CD4-positive, alpha-beta T cell treated with Interleukin-6 for 4 hours (primary cell): ENCODE measurements at places on chromosomes 2 and 18.

DNA sequence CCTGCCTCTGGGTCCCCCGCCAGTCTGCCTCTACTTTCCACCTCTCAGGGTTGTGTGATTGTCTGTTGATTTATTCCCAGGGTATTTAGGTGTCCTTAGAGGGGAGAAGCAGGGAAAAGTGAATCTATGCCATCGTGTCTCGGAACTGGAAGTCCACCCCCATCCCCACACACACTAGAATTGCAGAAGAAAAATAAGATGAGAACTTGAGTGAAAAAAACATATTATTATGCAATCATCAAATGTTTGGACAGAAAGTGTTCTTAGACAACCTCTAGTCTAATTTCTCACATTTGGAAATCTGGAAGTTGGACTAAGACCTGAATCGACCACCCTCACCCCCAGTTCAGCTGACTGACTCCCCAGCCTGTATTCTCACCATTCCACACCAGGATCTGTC lies 14.1 kb upstream of the CASP8 start:
- DNase-seq: no peak

DNA sequence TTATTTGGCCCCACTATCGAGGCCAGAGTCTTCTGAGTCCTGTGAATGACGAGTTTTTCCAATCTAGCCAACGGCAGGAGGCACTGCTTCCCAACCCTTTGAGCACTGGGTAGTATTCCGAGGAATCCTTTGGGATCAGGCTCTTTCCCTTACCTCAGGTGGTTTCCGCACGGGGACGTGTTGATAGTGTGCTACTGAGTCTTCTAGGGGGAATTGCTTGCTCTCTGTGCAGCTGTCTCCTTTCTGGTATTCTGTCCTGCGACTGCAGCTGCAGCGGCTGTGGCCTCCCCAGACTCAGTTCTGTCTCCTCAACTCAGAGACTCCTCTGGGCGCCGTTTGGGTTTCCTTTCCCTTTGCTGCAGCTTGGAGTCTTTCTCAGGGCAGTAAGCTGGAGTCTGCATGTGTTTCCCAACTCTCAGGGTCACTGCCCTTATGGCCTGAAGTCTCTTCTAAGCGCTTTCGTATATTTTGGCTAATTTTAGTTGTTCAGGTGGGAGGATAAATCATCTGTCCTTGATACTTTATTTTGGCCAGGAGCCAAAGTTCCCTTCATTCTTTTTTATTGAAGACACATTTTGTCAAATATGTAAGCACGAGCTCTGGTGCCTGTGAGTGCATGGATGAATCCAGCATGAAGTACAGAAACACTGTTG lies 118.4 kb downstream of the MAP4K4 start:
- no peak for DNase-seq

- DNase-seq: peak; percentile 12
Measured at GRCh38 chr2:46239175-46239846, 57.9 kb upstream of the EPAS1 start.

- DNase-seq: no peak
Measured at GRCh38 chr2:38791744-38792143, 13.7 kb downstream of the GEMIN6 start.

DNA sequence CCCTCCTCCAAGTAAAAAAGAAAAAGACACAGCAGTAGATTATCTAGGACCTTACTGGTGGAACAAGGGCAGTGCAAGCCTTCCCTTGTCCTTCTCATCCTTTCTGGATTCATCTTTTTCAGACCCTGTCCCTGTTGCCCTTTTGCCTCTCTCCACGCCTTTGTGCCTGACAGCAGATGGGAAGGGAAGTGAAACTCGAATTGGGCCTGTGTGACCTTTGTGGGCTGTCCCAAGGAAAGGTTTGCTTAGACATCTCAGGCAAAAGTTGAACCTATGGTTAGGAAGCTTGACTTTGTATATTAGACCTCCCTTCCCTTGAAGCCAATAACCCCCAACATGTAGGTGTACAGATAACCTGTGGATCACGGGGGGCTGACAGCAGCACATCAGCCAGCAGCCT lies 185.3 kb downstream of the PRKCE start:
- DNase-seq: no peak

- DNase-seq: no peak
Measured at GRCh38 chr2:178213991-178214390, 19.7 kb downstream of the OSBPL6 start.

DNA sequence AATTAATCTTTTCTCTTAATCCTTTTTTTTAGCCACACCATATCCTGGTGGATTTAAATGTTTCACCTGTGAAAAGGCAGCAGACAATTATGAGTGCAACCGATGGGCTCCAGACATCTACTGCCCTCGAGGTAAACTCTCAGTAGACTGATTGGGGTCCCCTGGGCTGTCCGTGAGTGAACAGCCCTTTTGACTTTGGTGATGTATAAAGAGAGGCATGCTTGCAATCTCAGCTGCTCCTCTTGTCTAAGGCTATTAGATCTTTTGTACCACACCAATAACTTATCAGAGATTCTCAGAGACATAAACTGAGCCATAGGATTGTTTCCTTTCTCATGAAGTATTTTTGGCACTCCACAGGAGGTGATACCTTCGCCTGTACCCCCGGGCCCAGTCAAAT lies 118.6 kb downstream of the LYPD6 start:
- no peak for DNase-seq

GRCh38 chr2:202034249-202035088 lies 814 bp downstream of the FZD7 start:
- DNase-seq: peak; percentile 43

- no peak for DNase-seq
Measured at GRCh38 chr2:12486205-12487118, 230.3 kb upstream of the TRIB2 start.

GRCh38 chr2:223591596-223591995 lies 10.6 kb downstream of the SCG2 start:
- no peak for DNase-seq

GRCh38 chr2:190575263-190575662 lies 40.7 kb upstream of the NEMP2 start:
- no peak for DNase-seq

GRCh38 chr2:189454009-189454408 lies 12.7 kb downstream of the WDR75 start:
- no peak for DNase-seq

DNA sequence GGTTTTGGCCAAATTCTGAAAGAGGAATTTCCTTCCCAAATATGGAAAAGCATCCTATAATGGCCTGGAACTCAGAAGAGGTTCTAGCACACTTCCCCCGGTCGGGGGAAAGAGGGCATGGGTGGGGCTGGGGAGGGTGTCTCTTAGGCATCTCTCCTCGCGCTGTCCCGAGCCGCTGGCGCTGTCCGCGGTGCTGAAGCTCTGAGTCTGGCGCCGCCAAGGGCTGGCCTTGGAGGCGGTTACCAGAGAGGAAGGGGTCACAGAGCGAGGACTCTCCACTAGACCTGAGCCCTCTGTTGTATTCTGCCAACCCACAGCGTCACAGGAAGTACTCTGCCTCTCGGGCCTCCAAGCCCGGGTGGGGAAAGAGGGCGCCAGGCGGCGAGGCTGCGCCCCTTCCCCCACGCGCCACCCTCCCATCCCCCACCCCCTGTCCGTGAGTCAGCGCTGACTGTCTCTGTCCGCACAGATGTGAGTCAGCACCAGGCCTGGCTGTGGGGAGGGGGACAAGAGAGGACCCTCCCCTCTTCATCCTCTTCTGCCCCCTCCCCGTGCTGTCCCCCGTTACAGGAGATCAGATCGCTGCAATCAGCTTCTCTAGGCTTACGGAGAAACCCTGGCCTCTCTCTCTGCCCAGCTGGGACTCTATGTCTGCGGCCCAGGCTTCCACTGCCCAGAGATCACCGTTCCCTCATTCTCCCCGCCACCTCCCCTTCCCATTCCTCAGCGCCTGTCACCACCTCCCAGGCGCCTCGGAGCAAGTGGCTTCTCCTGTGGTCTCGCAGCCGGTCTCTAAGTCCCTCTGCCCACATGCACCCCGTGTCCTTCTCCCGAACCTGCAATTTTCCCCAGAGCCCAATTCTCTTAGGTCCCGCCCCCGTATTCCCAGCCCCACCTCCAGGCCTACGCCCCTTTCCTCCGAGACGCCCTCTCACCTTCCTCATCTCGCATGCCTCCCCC lies 779 bp downstream of the PTPRN start:
- DNase-seq: peak; percentile 69

DNA sequence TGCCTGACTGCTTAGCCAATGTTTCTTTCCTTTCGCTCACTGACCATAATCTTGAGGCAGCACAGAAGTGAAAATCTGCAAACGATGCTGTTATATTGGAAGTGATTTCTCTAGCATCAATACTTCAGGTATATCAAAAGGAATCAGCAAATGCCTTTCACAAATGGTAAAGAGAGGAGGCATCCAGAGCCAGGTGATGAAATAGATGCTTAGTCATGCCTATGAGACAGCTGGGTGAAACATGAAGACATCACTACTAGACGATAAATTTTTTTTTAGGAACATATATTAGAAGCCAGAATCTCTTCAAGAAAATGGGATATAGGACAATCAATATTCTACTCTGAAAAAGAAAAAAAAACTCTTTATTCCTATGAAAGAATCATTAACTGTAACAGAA lies 249.2 kb upstream of the SLC39A10 start:
- no peak for DNase-seq

GRCh38 chr2:138507267-138507666 lies 5.7 kb downstream of the SPOPL start:
- no peak for DNase-seq

GRCh38 chr2:70399046-70399445 lies 97.2 kb upstream of the FAM136A start:
- no peak for DNase-seq

DNA sequence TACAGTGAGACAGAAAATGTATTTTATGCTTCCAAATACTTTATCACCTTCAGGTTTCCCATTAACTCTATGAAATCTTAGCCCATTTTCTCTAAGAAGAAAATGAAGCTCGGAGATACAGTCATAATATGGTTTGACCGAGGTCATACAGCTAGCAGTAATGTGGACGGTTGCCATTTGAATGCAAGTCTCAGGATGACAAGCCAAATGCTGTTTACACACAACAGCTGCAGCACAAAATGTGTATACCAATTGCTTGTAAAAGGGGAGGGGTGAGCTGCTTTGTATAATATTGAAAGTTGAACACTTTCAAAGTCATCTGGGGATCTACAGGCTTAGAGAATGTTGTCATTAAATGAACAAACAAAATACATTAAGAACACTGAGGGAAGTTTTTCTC lies 93.8 kb upstream of the FSIP2 start:
- DNase-seq: no peak

- DNase-seq: no peak
Measured at GRCh38 chr2:233209533-233210171, 41.8 kb upstream of the ATG16L1 start.

DNA sequence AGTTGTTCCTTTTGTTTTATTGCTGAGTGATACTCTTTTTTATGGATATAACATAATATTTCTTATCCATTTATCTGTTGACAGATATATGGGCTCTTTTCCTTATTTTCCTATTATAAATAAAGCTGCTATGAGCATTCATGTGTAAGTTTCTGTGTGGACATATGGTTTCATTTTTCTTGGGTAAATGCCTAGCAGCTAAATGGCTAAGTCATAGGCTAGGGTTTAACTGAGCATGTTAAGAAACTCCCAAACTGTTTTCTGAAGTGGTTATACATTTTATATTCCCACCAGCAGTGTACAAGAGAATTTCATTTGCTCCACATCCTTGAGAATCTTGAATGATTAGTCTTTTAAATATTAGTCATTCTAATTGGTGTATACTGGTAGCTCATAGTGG lies 786.6 kb upstream of the CDH2 start:
- no peak for DNase-seq

DNA sequence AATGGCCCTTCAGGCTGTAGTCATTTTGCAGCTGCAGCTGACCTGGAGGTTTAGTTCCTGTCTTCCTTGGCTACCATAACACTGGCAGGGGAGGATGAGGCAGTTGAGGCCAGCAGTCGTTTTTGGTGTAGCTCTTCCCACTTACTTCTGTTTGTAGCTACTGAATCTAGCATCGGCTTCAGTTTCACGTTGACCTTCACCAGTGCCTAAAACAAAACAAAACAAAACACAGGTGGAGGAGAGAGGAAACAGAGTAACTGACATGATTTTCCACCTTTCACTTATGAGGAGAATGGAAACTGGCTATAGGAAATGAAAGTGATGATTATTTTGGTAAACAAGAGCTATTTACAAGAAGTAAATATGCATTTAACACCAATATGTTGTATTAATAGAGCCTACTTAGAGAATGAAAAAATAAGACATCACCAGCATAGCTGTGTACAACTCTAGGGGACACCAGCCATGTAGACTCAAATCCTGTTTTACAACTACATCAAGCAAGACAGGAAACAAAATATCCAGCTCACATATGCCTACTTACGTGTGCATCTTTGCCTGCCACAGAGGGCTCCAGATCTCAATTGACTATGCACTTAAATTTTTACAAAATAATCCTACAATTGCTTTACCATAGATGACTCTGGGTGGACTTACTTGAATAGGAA lies 236.9 kb downstream of the AGPS start:
- no peak for DNase-seq

DNA sequence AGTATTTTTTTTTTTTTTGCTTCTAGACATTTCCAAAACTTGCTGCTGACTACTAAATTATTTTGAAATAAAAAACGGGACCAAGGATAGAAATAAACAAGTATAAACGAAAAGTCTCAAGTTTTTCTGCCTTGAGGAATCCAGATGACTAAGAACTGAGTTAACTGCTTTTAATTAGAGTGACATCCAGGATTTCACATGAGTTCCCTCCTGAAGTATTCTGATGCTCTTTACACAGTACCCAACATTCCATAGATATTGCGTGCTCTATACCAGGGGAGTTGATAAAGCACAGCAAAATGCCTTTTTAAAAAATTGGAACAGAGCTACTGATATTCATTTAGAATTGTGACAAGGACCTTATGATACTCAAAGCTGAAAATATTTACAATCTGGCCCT lies 618.0 kb downstream of the CCDC85A start:
- DNase-seq: no peak

DNA sequence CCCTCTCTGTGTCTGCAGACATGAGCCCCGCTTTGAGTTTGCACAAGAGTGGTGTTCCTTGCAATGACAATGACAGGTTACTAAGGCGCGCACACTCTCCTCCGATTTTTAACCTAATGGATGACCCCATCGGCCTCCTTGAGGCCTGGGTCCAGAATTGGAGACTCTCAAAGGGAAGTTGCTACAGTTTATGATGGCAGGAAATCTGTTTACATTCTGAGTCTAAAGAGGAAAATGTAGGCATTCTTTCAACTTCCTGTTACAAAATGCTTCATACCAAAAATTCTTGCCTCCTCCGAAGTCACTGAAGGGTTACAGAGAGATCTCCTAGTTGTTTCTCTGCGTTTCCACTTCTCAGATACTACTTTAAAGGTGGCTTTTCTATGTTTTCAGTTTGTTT lies 225.3 kb upstream of the AGAP1 start:
- DNase-seq: no peak
